ENCODE measurements at places on chromosomes 7 and 10.

DNA sequence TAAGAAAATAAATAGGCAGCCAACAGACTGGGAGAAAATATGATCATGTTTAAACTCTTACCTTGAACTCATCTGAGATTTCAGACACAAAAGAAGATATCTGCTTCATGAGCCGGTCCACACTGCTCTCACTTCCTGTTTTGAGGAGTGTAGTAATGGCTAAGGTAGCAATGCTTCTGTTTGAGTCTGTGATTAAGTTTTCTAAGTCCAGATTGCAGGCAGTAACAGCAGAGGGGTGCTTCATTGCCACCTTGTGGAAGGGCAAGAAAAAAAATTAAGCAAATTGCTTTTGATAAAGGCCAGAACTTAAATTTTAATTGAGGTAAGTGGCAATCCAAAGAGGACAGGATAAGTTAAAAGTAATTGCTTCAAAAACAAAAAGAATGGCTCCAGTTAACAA, 69.1 kb downstream of the MEST start:
- no peak for DNase-seq

DNA sequence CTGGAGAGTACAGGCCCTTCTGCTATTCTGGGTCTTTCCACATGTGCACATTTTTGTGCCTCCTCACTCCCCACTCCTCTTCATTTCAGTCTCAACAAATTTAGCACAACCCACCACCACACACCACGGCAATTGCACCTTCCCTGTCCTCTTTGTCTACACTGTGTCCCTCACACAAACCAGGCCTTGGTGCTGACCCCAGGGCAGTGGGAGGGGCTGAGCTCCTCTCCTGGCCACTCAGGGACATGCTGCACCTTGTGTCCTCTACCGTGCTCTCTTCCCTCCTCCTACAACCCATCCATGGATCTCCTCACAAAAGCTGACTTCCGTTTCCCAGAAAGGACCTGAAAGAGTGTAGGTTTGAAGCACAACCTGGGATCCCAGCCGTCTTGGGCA, 90.9 kb upstream of the IKZF1 start:
- no peak for DNase-seq

DNA sequence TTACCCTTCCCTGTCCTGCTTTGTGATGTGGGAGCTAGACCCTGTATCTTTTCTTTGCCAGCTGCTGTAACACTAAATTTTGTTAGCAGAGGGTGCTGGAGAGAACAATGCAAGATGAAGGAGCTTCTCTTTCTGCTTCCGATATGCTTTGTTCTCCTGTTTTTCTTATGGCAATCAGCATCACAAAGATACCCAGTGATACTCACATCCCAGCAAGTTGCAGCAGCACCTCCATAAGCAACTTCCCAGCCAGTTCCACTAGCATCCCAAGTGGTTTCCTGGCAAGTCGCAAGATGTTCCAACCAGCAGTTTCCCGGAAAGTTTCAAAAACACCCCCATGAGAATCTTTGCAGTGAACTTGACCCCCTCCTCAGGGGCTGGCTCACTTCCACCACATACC, 148.6 kb downstream of the IMMP2L start:
- DNase-seq: no peak

GRCh38 chr7:68511281-68511680, 1087.0 kb upstream of the AUTS2 start:
- no peak for DNase-seq

- DNase-seq: no peak
Measured at GRCh38 chr10:43865265-43866135, 216.8 kb upstream of the ZNF32 start.

DNA sequence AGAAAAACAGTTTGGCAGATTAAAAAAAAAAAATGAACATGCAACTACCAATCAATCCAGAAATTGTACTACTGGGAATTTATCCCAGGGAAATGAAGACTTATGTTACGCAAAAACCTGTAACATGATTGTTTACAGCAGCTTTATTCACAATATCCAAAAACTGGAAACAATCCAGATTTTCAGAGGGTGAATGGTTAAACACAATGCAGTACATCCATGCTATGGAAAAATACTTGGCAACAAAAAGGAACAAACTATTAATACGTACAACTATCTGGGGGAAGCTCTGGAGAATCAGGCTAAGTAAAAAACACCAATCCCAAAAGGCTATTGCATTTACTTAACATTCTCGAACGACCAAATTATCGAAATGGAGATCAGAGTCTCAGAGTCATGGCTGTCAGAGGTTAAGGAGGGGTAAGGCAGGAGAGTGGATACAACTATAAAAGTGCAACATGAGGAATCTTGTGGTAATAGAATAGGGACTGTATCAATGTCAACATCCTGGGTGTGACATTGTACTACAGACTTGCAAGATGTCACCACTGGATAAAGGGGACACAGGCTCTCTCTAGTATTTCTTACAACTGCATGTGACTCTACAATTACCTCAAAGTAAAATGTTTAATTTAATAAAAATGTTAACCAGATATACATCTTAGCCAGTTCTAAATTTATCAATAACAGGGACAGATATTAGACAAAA, 21.5 kb upstream of the RUFY2 start:
- DNase-seq: no peak

- no peak for DNase-seq
Measured at GRCh38 chr10:66025186-66025585, 900.6 kb upstream of the LRRTM3 start.

DNA sequence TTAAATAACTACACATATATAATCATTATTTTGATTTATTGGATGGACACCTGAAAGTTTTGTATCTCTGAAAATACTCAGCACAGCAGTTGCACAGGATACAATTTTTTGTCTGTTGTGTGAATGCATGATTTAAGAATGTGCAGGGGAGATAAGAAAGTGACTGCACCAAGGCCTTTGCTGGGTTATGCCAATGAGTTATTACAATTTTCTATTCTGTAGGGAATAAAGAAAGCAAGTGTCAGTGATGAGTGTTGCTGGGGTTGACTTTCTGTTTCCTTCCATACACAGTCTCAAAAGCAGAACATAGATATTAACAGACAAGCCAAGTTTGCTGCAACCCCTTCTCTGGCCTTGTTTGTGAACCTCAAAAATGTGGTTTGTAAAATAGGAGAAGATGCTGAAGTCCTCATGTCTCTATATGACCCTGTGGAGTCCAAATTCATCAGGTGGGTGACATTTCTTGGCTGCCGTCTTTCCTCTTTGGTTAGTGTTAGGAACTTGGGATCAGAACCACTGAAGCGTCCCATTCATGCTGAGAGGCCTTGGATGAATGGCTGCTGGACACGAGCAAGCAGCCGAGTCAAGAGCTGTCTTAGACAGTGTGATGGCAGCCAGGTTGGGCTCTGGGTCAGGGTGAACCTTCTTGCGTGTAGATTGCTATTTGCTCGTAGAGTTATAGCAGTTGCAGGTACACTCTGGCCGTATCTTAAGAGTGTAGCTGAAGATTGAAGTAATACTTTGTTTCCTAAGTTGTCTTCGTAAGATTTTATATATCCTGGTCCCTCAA, 92.8 kb downstream of the DOCK1 start:
- no peak for DNase-seq

DNA sequence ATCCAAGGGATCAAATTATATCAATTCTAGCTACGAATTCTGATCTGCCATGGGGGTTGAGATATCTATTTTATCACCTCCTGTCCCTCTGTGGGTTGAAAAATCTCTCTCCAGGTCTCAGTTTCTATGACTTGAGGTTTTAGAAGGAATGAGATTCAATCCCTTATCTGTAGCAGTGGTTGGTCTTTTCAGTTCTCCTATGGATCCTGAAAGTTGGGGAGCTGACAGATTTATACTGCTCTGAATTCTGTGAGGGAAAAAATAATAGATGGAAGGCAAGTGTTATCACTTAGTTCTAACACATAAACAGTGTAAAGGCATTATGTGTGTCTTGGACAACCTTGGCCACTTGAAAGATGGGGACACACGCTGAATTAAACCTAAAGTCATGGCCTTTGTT, 15.8 kb upstream of the FBXW4 start:
- DNase-seq: no peak

DNA sequence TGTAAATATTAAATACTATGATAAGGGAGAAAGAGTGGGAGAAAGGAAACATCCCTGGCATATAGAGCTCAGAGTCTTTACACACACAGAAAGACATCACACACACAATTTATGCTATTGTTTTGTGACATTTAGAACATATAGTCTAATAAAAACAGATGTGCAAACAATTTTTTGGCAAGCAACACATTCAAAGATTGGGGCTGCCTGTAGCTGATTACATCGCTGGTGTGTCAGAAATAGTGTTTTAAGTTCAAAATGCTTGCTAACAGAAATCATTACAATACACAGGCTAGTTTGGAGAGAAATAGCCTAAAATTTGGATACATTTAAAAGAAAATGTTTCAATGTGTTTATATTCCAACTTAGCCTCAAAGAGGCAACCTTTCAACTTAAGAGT, 256.7 kb upstream of the NPVF start:
- DNase-seq: no peak

GRCh38 chr7:152074673-152075072, 49.2 kb downstream of the GALNT11 start:
- DNase-seq: no peak

DNA sequence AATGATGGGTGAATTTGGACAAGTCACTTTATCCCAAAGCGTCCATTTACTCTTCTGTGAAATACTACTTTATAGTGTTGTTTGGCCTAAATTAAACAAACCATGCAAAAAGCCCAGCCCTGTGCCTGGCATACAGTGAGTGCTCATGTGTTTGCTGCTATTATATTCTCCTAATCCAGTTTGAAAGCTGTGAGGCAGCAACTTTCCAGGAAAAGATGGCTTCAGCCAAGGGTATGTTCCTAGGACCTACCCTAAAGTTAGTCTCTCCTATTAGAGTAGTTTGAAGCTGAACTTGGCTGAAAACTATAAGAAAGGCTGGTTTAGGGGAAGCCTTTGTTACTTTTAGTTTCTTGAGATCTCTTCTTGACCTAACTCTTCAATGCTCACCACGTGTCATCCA, 19.9 kb downstream of the ACSL5 start:
- no peak for DNase-seq

All from NCI-H510A (cell line).